Effector CD4-positive, alpha-beta T cell (primary cell): ENCODE measurements at places on chromosomes 1 and 21.

GRCh38 chr21:16550917-16551741, 821.3 kb downstream of the USP25 start:
- no peak for DNase-seq

DNA sequence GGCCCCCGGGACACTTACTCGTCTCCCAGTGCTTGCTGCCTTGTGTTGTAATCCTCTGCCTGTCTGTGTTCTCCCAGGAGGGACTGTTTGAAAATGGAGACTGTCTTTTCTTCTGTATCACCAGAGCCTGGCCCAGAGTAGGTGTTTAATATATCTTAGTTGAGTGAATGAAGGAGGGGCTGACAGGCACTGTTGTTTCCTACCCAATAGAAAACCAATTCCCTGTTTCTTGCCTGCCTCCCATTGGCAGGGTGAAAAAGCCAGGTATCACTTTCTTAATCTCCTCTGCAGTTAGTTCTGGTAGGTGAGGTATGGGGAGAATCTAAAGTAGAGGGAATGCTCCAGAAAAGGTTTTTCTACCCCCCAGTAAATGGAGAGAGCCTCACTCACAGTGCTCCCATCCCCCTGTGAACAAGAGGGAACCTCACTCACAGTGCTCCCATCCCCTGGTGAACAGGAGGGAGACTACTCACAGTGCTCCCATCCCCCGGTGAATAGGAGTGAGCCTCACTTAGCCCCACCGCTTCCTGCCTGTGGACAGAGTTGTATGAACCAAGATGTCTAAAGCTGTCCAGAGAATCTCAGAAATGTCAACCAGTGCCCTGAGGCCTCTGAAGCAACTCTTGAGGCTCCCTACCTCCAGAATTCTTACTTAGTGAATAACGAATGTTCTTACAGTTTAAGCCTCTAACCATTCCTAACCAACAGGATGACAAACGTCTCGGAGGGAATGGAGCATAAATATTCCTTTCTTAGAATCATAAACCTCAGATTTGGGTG, at the start of gene GJA5:
GJA5 (minus strand) TSS at position 122 of the 780 bp plus-strand sequence. CDS start 1,364 bp downstream, outside the sequence.
- DNase-seq = no peak

- DNase-seq = no peak
These were observed 94.1 kb downstream of the CLDN17 start for GRCh38 chr21:30072496-30072895.

GRCh38 chr1:2935751-2936390, 85.4 kb upstream of the ACTRT2 start:
- no peak for DNase-seq

DNA sequence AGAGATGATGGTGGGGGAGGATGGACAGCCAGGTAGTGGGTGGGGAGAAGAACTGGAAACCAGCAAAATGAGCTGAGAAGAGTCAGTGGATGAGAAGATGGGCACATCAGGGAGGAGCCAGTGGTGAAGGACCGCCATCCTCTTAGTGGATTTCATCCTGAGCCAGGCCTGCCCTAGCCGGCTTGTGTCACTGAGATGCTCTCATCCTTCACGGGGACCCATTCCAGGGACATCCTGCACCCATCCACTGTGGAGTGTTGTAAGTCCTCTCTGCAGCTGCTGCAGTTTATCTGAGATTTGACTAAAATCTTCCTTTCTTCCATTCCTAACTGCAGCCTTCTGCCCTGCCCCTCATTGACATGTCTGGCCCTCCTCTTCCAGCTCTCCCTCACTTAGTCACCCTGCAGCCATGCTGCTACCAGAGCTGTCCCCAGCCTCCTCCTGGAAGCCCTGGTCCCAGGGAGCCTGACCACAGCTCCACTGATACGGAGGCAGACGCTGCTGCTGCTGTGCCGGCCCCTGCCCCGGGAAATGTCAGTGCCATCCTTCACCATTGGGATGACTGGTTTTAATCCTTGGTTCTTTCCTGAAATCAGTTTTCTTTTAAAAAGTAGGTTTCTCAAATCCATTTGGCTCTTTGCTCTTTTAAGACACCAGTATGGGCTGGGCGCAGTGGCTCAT, 33.2 kb downstream of the STUM start:
- DNase-seq = no peak

- no peak for DNase-seq
These were observed 353.7 kb upstream of the ESRRG start for GRCh38 chr1:217076902-217077301.

DNA sequence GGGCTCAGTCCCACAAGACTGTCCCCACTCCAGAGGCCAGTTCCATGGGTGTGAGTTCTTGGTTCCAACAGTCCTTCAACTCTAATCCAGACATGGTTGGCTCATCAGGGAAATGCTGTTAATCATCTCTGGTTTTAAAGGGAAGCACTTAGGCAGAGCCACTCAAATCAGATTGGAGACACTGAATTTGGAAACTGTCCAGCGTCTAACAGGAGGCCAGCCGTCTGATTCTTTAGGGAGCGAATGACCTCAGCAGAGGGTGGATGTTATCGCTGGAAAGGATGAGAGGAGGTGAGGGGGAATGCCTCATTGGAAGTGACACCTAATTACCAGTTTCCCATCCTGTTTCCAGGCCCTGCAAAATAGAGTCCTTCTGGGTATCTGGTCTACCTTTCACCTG, 22.8 kb upstream of the LRRC38 start:
- no peak for DNase-seq

GRCh38 chr1:193589597-193590040, 403.2 kb upstream of the B3GALT2 start:
- DNase-seq = no peak

DNA sequence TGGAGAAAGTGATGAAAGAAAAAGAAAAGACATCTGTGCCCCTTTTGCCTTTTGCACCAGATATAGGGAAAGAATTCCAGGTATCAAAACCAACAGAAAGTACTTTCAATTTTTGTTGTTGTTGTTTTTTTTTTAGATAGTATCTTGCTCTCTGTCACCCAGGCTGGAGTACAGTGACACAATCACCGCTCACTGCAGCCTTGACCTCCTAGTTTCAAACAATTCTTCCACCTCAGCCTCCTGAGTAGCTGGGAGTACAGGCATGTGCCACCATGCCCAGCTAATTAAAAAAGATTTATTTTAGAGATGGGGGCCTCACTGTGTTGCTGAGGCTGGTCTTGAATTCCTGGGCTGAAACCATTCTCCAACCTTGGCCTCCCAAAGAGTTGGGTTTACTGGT, 31.3 kb upstream of the IVNS1ABP start:
- no peak for DNase-seq

DNA sequence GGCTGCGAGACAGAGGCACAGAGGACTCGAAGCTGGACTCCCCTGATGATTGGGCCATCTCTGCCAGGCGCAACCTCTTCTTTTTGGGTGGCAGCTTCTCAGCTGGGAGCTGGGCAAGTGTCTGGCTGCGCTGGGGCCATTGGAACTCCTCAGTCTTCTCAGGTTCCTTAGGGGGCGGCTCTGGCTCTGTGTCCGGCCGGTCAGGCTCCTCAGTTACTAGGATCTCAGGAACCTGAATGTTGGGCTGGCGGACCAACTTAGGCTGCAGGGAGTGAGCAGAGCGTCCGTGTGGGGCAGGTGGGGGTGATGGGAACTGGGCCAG, 97.5 kb upstream of the EDN2 start:
- no peak for DNase-seq
